Cerebellum (tissue), 4 donors: ENCODE measurements at places on chromosomes 12 and 14.
A peak's percentile ranks its signal among the peaks of the same experiment; 100 is the strongest.

DNA sequence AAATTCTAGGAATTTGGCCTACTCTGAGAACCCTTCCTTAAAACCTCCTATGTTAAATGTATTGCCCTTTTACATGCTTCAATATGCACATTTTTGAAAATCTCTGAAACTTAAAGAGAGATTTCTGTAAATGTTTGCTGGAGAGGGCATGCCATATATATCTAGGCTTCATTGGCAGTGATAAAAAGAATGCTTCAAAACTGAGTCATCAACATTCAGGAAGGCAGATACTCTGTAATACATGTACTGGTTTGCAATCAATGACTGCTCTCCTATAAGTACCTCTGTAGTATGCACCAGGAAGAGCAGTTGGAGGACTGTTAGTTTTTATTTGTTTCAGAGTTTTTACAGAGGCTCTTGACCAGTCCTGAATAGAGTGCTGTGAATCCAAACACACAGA, 739.9 kb downstream of the SLC16A7 start:
- no peak for DNase-seq

GRCh38 chr12:112685321-112685720, 106.2 kb upstream of the RPH3A start:
- peak; percentile 52 for DNase-seq

GRCh38 chr14:43155258-43155657, 1351.8 kb downstream of the FSCB start:
- DNase-seq = no peak

DNA sequence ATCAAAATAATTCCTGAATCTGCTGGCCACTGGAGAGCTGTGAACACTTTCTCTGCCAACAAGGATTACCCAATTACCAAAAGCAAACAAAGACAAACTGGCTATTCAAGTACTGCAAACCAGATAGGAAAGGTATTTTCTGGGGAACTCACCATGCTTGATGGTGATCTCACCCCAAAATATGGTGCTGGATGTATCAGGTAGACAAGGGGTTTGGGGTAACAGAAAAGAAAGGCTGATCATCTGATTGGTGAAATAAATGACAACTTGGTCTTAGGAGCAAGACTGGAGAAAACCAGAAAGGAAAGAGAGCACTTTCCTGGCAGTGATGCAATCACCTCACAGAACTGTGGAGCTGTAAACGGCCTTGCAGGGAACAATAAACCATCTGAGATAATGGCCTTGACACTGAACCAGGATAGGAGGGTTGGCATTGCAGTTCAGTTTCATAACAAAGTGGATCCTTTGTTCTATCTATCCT, 31.0 kb upstream of the NPFF start:
- DNase-seq = peak; percentile 62

GRCh38 chr12:34297126-34297789, 275.0 kb downstream of the ALG10 start:
- DNase-seq = no peak

DNA sequence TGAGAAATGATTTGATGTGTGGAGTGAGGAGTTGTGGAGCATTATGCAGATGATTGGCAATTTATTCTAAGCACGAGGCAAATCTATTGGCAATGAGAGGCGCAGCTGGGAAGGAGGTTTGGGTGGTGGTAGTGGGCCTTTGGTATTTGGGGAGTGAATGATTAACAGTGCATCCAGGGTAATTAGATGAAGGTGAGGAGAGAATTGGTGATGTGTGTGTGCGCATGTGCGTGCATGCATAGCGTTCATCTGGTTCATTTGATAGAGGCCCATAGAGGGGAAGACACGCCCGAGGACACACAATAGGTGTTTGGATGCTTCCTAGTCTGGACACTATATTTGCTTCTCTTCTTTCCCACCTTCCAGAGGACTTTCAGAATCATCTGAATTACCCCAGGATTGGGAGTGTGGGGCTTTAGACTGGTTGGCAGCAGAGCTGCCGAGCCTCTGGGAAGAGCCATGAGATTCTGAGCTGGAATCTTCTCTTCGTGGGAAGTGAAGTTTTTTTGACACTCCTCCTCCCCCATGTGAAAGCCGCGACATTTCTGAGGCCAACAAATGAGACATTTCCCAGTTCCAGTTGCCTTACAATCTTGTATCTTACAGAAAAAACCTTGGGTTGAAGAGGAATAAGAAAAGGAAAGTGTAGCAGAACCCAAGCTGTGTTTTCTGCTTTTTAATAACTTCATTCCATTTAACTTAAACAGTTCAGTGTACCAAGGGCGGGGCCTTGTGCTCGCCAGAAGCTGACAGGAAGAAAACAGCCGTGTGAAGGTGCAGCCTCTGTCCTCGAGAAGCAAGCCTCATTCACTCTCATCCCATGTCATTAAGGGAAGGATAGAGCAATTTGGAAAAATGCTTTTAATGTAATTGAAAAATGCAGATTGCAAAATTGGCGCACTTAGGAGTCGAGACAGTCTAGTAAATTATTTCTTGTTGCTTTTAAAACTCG, 65.2 kb downstream of the SLC25A47 start:
- no peak for DNase-seq

- no peak for DNase-seq
Measured at GRCh38 chr12:103821773-103822172, 19.3 kb downstream of the NT5DC3 start.

- no peak for DNase-seq
Measured at GRCh38 chr14:52917735-52918134, 33.1 kb downstream of the FERMT2 start.

DNA sequence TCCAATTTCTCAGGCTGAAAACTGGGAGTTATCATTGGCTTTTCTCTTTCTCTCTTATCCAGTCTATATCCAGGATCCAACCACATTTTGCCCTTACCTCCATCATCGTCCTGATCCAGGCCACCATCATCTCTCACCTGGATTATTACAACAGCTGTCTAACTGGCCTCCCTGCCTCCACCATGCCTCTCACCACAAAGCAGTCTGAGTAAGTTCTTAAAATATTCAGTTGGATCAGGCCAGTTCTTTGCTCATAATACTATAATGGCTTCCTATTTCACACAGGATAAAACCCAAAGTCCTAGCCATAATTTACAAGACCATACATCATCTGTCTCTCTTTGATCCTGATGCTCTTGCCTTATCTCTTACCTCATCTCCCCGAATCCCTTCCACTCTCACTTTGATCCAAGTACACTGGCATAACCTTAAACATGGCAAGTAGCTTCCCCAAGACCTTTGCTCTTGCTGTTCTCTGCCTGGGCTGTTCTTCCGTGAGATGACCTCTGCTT, 133.4 kb upstream of the RAP1B start:
- no peak for DNase-seq

GRCh38 chr14:85943192-85943591, 413.2 kb downstream of the FLRT2 start:
- DNase-seq = no peak

DNA sequence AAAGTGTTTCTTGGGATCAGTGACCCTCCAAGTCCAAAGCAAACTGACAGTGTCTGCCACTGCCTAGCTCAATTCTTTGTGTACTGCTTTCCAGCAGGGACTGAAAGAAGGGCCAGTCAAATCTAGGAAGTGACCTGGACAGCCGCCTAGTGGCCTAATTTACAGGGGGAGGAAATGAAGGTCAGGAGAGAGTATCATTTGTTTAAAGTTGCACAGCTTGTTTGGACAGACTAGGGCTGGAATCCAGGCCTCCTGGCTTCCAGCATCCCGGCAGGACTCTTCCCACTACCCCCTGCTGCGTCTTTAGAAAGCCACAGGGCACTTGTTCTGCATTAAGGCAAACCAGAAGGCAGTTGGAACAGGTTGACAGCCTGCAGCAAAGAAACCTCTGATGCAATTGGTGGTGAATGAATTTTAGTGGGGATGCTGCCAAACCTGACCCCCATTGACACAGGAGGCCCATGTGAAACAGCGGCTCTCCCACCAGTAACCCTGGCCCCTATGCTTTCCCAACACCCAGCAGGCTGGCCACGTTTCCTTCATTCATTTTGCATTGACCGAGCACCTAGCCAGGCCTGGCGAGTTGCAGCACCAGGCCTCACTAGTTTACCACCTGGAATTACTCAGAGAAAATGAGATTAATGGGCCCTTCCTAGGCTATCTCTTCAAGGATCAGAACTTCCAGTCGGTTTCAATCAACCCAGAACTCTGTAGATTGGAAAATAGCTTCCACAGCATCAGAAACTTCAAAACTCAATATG, 28.2 kb downstream of the GALNT16 start:
- peak; percentile 56 for DNase-seq

- no peak for DNase-seq
Measured at GRCh38 chr12:75446857-75447256, 33.7 kb upstream of the GLIPR1 start.

DNA sequence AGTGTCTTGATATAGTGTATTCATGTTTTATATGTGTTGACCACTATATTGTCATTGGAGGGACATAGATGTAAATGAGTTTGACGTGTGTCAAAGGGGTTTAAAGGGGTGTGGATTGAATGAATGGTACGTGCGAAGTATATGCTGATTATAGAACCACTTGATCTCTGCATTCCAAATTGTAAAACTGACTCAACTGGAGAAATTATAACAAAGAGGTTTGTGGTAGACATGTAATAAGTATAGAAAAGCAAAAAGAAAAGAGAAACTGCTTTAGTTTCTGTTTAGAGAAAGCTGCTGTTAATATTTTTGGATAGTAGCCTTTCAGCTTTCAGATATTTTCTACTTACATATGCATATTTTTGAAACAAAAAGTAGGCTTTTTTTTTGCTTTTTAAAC, 8.9 kb upstream of the MYRFL start:
- no peak for DNase-seq

- no peak for DNase-seq
Measured at GRCh38 chr14:81980601-81981306, 447.1 kb upstream of the SEL1L start.
